H4 (cell line): ENCODE measurements at places on chromosomes 3 and 15. TPM values are rescaled to one million over a fixed set of nuclear protein-coding genes. Genes with fewer than 3 reads are reported as not detected.

- DNase-seq: no peak
These were observed 697 bp downstream of the CHSY1 start for GRCh38 chr15:101250873-101251829.

- DNase-seq: no peak
These were observed 110.7 kb downstream of the PLD1 start for GRCh38 chr3:171699601-171700000.

GRCh38 chr3:51605938-51606337, 65.1 kb upstream of the TEX264 start:
- DNase-seq: no peak

Gene CEP19
- 5.4 and 6.2 TPM in 2 replicates for total RNA-seq
